Foreskin fibroblast (primary cell): ENCODE measurements at places on chromosomes 1 and 21.

DNA sequence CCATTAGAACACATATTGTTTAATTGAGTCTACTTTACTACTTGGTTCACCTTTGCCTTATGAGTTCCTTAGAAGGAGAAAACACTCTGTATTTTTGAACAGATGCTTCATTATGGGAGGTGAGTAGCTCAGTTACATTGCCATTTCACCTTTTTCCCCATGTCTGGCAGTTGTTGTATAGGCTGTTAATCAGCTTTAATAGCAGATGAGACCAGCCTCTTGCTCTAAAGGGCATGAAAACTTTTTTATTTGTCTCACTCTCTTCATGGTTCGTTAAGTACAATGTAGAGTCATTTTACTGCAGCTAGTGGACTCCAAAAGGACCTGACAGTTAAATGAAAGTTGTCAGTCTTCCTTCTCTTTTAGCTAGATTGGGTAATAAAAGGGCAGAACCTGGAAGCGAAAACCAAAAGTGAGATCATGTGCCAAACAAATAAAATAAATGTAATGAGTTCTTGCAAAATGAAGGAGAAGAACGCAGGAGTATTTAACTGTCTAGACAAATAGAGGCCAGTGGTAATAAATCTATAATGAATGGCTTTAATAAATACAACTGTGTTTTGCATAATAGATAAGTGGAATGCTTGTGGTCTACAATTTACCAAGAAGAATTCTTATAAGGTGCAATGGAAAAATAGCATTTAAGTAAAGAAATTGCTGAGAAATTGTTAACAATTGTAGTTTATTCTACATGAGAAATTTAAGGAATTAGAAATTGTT is 180.0 kb upstream of the NEGR1 start:
- DNase-seq: no peak

DNA sequence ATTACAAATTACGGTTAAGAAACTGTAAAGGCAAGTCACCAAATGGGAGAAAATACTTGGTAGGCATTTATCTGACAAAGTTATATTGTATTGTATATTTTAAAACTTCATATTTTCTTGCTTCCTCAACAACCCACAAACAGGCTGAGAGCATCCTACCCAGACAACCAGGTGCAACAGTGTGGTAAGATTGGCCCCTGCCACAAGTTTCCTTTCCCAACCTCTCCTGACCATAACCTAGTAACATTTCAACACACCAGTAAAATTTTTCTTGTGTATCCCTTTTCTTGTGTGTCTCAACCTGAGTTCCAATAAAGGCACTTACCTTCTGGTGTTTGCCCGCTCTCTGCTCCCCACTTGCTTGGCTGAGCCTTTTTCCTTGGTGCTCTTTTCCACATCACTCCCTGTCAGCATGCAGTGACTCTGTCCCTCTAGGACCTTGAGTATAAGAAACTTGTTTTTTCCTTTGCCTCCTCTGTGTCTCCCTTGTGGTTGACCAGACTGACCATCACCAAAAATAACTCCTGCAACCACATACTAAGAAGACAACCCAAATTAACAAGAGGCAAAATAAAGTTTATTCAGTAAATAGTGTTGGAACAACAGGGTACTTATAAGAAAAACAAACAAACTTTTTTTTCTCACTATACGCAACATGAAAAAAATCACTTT is 40.9 kb downstream of the FCRL3 start:
- DNase-seq: no peak

GRCh38 chr1:63857478-63857877 is 83.7 kb downstream of the ROR1 start:
- DNase-seq: no peak

DNA sequence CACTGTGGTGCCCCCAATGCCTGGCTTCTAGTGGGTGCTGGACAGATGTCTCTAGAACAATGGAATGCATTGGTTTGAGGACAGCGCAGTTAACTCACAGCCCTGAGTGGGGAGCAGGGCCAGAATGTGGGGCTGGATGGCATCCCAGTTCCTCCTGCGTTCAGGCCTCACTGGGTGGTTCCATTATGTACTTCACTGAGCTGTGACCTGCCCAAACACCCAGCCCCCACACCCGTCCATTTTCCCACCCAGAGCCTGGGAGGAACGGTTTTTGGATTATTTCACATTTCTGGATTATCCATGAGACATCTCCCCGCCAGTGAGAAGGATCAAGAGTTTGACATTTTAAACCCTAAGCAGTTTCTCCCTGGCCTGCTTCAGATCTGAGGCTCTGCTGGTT is 55.3 kb upstream of the WASF2 start:
- DNase-seq: peak; percentile 55

GRCh38 chr1:223524930-223525451 is 131.8 kb downstream of the CCDC185 start:
- no peak for DNase-seq

- no peak for DNase-seq
These were observed 45.8 kb downstream of the TRAF5 start for GRCh38 chr1:211372463-211372862.

DNA sequence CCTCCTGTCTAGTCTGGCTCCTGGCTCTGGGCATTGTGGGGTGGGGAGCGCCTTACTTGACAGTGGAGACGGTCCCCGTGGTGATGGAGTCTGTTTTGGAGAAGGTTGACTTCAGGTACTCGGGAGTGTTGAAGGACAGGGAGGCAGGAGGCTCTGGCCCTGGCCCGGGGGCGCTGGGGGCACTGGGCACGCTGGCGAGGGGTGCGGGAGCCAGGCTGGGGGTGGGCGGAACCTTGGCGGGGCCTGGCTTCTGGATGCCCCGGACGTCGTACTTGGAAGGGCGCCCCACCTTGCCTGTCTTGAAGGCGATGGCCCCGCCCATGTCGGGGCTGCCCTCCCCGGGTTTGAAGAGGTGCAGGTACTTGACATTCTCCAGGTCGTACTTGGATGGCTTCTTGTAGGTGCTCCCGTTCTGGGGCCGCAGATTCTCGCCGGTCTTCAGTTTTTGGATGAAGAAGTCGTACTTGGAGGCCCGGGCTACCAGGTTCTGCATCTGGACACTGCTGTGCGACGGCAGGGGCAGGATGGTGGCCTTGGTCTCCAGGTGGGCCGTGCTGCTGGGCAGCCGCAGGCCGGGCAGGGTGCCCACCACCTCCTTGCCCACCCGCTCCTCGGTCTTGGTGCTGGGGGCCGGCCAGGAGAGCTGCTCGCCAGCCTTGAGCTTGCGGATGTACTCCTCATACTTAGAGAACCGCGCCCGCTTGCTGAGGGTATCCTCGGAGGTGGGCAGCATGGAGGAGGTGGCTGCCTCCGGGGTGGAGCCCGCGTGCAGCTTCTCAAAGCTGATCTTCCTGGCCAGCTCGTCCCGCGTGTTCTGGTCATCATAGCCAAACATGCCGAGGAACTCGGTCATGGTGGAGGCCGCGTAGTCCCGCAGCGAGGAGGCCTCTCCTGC is 136.6 kb downstream of the CASZ1 start:
- DNase-seq: no peak

- DNase-seq: peak; percentile 79
These were observed 21.1 kb upstream of the EPHB2 start for GRCh38 chr1:22689505-22689904.

DNA sequence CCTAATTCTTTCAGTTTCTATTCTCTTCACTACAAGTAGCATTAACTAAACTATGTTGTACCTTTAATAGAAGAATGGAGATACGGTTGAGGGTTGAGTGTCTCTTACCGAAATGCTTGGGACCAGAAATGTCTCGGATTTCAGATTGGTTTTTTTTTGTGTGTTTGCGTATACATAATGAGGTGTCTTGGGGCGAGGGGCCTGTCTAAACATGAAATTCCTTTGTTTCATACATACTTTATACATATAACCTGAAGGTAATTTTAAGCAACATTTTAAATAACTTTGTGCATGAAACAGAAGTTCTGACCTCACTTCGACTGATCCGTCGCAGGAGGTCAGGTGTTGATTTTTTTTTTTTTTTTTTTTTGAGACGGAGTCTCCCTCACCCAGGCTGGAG is 36.3 kb upstream of the MYOCOS start:
- DNase-seq: no peak
